ENCODE measurements at places on chromosomes 4 and X.

DNA sequence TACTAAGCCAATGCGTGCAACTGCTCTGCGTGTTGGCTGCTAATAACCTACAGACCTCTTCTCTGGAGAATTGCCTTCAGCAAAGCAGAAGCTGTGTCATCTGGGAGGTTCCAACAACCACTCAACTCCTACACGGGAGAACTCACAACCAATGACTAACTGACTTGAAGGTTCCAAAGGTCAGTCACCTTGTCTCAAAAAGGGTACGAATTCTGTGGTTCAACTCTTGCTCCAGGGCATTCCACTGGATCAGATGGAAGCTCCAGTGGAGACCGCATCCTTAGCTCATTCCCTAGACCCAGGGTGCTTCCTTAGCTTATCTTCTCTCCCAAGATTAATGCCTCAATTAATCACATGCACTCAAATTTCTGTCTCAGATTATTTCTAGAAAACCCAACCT is 222.7 kb downstream of the CHIC2 start:
- DNase-seq, result no peak

DNA sequence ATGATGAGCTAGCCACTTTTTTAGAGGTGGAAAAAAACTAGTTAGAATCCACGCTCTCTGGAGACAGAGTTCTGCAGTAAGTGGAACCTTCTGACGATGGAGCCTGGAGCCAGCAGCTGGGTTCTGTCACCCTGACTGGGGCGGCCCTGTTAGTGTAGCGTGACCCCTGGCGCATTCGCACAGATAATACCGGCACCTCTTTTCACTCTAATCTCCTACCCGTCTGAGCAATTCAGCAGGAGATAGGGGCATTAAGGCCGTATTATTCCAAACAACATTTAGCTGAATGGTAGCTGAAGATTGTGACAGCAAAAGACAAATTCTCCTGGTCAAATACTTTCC is 292.6 kb downstream of the FBXO8 start:
- no peak for DNase-seq

DNA sequence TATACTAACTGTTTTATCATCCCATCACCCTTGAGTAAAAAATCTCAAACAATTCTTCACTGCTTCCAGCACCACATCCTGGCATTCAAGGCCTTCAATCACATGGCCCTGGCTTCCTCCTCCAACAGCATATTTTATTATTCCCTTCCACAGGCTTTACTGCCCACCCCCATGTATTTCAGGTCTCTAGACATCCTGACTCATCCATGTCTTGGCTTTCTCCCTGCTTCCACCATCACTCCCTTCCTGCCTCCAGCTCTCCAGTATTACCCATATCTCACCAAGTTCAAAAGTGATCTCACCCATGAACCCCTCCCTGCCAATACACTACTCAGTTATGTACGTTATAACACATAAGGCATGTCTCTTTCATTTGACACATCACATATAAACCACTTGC is 34.7 kb upstream of the PLAC1 start:
- peak; percentile 74 for DNase-seq

DNA sequence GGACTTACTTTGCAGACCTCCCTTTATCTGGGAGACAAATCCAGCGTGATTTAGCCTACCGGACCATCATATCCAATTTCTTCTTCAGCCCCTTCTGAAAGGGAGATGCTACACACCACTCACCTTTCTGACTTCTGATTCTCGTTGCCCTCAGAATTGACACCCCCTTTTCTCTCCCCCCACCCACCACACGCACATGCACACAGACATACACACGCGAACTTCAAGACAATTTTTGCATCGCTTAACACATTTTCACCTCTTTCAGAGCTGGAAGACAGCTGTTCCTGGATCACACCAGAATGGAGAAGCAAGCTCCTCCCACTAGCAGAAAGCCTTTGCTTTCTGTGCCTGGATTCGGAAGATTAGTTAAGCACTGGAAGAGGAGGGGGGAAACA is 1.0 kb upstream of the SNCA start:
- peak; percentile 31 for DNase-seq

DNA sequence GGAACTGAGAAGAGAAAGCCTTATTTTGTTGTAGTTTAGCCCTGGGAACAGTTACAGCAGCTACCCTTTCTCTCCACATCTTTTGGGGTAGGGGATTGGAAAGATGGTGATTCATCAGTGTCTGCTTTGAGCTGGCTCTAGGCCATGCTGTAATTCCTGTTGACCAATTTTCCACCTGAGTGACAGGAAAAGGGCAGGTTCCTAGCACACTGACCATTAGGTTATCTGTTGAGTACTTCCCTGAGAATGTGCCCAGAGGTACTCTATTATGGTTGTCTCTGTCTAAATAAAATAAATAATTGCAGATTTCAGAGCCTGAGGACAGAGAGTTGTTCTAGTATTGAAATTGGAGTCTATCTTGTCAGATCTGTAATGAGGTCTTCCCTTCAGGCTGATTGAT is 109.0 kb downstream of the ENOX2 start:
- no peak for DNase-seq

DNA sequence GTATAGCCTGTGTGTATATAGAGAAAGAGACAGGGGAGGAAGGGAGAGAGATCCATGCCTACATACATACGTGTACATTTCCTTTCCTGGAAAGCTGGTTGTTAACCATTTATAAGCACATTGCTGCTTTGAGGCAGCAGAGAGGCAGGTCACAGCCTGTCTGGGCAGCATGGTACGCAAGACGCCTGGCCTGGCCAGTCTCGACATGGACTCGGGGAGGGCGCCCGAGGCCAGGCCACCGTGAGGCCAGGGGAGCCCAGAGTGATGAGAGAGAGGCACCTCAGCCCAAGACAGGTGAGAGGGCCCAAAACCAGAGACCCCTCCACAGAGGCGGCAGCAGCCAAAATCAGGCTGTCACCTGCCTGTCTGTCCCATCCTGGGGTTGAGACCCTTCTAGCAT is 3.9 kb downstream of the TREX2 start:
- no peak for DNase-seq

GRCh38 chrX:10047133-10047532 is 80.0 kb downstream of the CLDN34 start:
- no peak for DNase-seq

GRCh38 chrX:29229802-29230201 is 642.6 kb downstream of the IL1RAPL1 start:
- peak; percentile 13 for DNase-seq

DNA sequence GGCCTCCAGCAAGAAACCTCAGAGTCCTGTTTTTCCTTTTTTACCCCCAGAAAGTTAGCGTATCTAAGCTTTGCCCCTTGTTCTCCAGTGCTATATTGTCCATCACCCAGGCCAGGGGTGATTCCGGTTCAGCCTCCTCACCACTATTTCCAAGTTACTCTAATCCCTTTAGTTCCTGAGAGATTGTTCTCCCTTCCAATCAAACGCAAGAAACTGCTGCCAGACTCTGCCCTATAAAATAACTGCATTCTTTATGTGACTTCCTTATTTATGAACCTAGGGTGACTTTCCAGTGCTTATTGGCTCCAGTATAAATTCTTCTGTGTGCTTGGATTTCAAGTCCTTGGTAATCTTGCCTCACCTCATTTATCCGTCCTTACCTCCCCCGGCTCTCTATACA is 65.7 kb downstream of the CLCN5 start:
- DNase-seq, result no peak

- no peak for DNase-seq
Observed at GRCh38 chr4:146943691-146944375, 1.8 kb downstream of the TTC29 start.

DNA sequence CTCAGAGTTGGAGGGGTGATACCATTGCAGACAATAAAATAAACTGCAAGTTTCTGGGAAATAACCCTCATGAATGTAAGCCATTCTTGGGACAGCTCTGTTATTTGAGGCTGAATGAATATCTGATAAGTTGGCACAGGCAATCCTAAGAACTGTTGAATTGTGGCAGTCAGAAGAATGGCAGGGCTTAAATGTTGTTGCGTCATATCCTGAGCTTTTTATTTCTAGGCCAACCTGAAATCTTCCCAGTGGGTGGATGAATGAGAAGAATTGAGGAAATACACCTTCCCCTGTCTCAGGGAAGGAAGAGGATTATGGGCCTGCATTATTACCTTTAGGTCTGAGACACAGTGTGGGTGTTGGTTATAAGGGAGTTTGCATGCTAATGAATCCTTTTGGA is 64.4 kb upstream of the C4orf54 start:
- no peak for DNase-seq

- DNase-seq, result no peak
Observed at GRCh38 chrX:20637351-20637750, 370.6 kb upstream of the RPS6KA3 start.

DNA sequence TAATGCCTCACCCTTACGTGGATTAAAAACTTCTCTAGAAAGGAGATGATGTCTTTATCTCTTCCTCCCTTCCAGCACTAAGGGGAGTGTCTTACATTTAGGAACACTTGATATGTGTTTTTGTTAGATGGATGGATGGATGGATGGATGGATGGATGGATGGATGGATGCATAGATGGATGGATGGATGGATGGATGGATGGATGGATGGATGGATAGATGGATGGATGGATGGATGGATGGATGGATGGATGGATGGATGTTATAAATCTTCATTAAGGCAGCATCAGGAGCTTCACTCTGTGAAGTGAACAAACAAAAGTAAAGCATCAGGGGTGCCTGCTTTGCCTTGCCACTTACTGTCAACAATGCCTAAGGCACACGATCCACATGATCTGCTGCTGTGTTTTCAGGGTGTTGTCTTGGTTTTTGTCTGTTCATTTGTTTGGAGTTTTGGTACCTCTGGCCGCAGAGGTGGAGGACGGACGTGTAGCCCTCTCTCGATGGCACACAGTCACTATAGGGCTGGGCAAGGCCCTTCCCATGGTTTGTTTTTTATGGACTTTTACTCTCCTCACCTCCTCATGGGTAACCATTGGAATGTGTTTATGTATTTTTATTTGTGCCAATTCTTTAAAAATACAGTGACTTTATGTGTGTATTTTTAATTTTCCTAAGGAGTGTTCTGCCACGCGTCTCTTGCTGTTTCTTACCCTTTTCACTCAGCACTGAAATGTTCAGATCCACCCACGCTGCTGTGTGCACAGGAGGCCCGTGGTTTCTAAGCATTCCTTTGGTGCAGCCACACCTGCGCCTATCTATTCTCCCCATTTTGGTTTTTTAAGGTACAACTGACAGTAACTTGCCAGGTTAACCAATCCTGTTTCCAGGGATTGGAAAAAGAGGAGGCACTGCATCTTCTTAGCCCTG is 91.8 kb upstream of the ENPP6 start:
- DNase-seq, result no peak
